ENCODE measurements at places on chromosomes 11 and 22.
A peak's percentile ranks its signal among the peaks of the same experiment; 100 is the strongest.

GRCh38 chr11:86162239-86162638 is 82.3 kb upstream of the EED start:
- no peak for DNase-seq

GRCh38 chr22:36252754-36253522 is at the start of gene APOL1:
TSS of gene APOL1 (plus strand) at chr22:36253133. CDS start at chr22:36254956, 1,823 bp downstream.
- DNase-seq, result no peak

DNA sequence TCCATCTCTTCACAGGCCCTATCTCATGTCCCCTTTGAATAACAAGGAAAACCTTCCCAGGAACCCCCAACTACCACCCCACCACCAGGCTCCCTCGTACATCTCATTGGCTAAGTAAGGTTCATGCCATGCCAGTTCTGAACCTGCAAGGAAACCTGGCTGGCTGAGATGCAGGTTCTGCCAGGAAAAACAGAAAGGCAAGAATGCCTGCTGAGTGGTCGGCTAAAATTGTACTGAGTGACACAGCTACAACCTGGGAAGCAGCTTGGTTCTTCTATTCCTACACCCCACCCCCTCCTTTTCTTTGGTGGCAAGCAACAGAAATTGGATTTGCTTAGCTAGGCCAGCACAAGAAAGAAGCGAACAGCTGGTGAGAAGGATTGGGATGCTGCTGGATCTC is 36.1 kb upstream of the TSPAN18 start:
- DNase-seq, result no peak

GRCh38 chr11:65945941-65946558 is 770 bp downstream of the TSGA10IP start:
- DNase-seq, result no peak

GRCh38 chr22:17890892-17891291 is 116.6 kb upstream of the BID start:
- no peak for DNase-seq

GRCh38 chr11:119446434-119446833 is 23.5 kb upstream of the THY1 start:
- DNase-seq, result no peak

DNA sequence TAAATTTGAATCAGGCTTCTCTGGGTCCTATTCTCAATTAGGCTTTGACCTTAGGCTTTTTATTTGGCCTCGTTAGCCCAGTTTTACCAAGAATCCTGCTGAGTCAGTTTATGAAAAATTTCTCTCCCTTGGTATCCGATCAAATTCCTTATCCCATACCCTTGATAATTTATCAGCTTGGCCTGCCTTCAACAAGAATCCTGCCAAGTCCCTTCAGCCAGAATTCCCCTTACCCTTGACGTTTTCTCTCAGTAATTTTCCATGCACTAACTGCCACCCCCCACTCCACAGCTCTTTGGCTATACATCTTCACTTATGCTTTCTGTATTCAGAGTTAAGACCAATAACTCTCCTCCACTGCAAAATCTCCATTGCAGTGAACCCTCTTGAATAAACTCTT is 811.0 kb upstream of the CCDC90B start:
- no peak for DNase-seq

GRCh38 chr11:86101941-86102407 is 33.1 kb upstream of the PICALM start:
- DNase-seq, result no peak

DNA sequence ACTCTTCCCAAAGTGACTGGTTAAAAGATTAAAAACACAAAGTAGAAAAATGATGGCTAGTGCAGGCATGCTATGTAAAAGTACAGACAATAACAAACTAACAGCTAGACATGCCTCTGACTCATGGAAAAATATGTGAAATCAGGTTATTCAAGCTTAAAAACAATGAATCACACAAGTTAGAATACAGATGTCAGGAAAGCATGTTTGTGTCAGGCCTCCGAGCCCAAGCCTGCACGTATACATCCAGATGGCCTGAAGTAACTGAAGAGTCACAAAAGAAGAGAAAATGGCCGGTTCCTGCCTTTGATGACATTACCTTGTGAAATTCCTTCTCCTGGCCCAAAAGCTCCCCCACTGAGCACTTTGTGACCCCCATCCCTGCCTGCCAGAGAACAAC is 110.1 kb downstream of the NOX4 start:
- peak; percentile 45 for DNase-seq

- DNase-seq, result peak; percentile 54
Observed at GRCh38 chr11:122656631-122657101, 1.1 kb downstream of the UBASH3B start.

GRCh38 chr22:23402275-23403151 is 177.6 kb downstream of the IGLL1 start:
- DNase-seq, result peak; percentile 66

DNA sequence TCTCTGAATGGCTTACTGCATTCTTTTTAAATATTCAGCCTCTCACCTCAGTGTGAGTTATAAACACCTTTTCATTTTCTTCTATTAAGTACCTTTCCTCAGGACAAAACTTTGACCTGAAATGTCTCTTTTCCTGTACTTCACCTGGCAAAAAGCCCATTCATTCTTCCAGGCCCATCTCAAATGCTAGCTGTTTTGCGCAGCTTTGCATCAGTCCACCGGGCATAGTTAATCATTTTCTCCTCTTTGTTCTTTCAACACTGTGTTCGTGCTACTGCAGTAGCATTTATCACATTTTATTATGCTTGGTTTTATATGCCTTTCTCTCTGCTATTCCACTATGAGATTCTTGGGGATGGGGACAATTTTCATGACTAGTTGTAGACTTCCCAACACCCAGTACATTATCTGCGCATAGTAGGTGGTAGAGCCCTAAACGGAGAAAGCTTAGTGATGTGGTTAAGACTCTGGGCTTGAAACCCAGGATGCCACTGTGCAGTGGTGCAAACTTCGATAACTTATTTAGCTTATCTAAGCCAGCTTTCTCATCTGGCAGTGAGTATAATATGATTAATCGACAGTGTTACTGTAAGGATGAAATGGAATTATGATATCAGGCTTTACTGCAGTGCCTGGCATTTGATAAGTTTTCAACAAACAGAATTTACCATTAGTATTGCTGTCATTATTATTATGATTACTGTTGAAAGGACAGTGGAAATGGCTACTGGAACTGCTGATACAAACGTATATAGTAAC is 695.7 kb downstream of the NELL1 start:
- DNase-seq, result no peak

DNA sequence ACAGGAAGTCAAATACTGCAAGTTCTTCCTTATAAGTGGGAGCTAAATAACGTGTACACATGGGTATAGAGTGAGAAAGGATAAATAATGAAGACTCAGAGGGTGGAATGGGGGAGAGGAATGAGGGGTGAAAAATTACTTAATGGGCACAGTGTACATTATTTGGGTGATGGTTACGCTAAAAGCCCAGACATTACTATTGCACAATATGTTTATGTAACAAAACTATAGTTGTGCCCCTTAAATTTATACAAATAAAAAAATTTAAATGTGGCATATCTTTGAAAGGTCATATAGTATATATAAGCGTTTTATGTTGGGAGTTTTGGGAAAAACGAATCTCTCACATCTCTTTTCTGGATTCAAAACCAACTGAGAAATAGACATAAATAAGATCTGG is 96.1 kb downstream of the KIF18A start:
- DNase-seq, result no peak

- DNase-seq, result no peak
Observed at GRCh38 chr11:71070490-71071453, 181.6 kb downstream of the SHANK2 start.

- no peak for DNase-seq
Observed at GRCh38 chr11:97201743-97202612, 812.2 kb downstream of the JRKL start.

DNA sequence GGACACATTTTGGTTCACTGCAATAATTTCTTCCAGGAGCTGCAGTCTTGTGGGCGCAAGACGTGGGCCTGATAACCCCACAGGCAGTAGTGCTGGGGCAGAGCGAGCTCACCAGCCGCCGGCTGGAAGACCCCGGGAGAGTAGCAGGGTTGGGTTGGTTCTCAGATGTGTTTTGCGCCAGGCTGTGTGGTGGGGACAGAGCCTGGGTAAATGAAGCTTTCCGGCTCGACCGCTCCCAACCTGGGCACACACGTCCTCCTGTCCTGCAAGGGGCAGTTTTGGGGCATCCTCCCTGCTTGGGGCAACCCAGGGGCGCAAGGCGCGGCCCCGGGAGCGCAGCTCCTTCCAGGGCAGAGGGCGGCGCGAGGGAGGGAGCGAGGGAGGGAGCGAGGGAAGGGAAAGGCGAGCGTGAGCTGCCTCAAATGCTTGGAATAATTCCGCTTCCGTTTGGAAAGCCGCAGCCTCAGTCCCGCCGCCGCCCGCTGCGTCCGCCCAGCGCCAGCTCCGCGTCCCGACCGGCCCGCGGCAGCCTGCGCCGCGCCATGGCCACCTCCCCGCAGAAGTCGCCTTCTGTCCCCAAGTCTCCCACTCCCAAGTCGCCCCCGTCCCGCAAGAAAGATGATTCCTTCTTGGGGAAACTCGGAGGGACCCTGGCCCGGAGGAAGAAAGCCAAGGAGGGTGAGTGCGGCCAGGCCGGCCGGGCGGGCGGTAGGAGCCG is at the start of gene PARVA:
Gene PARVA (plus strand): TSS at position 466 of the 718 bp plus-strand sequence. CDS start 77 bp downstream, at position 543.
- peak; percentile 66 for DNase-seq

GRCh38 chr11:122097419-122098001 is 18.5 kb downstream of the BLID start:
- DNase-seq, result no peak

DNA sequence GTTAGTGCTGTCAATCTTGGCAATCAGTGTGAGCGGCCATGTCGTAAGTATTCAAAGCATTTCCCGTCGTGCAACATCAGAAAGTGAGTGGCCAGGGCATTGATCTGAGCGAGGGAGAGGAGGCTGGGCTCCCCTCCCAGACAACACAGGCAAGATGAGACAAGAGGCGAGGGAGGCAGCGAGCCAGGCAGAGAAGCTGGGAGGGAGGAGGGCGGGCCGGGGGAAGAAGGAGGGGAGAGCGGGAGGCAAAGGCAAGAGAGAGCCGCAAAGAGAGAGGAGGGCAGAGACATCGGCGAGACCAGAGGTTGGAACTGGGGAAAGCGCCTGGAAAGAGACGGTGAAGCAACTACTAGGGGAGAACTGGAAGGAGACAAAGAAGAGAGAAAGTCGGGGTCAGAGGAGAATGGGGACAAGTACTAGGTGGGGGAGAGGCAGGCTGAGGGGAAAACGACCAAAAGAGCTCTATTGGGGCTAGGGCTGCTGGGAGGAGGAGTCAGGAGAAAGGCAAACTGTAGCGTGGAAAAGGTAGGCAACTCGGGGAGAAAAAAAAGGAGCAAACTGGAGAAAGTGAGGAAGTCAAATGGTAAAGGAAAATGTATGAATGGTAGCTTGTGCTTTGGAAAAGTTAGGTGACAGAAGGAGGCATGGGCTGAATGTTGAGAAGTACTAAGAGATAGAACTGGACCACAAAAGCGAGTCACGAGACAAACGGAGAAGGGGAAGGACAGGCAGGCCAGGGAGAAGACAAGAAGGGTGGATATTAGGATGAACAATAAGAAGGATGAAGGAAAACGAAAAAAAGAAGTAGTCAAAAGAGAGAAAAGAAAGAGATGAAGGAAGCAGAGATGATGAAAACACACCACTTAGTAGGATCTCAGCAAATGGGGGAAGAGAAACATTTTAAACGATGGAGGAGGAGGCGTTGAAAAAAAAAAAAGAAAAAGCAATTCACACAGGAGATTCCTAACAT is 130.5 kb upstream of the C11orf58 start:
- peak; percentile 61 for DNase-seq

- DNase-seq, result no peak
Observed at GRCh38 chr11:116643521-116643920, 129.3 kb downstream of the BUD13 start.

DNA sequence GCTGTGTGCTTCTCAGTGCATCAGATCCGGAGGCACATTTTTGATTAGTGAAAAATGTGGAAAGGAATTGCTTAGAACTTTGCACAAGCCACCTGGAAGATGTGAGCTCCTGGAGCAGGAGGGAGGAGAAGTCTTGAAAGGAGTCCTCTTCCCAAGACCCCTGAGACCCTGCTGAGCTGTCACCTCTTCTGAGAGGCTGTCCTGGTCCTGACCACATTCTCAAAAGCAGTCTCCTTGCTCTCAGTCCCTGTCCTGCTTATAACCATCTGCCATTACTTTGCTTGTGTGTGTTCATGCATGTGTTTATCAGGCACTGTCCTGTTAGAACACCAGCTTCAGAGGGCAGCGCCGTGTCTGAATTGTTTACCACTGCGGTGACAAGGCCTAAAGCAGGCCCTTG is 86.5 kb downstream of the BCR start:
- DNase-seq, result no peak

GRCh38 chr11:133907216-133907615 is 49.6 kb downstream of the IGSF9B start:
- no peak for DNase-seq

- DNase-seq, result no peak
Observed at GRCh38 chr22:36948273-36949225, 35.1 kb downstream of the CSF2RB start.

DNA sequence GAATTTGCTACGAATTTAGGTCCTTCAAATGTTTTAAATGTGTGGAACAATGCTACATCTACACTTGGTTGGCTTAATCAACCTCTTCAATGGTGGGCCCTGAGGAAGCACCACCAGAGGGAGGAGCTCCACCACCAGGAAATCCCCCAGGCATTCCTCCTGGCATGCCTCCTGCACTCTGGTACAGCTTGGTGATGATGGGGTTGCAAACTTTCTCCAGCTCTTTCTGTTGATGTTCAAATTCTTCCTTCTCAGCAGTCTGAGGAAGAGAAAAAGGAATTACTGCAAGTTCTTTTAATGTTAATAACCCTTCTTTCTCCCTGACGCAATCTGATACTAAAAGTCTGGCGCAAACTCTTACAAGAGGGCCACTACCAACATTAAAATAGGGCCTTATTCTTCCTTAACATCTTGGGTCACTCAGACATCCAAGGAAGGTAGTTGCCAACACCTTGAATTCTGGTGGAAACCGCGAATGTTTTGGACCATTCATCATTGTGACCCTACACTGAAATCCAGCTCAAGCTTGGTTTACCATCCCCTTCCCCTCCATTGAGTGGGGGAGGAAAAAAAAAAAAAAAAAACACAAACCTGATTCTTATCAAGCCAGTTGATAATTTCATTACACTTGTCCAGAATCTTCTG is 4.2 kb downstream of the HSPA8 start:
- no peak for DNase-seq

GRCh38 chr11:41306431-41306830 is 153.0 kb downstream of the LRRC4C start:
- no peak for DNase-seq

- no peak for DNase-seq
Observed at GRCh38 chr11:85589373-85589772, 37.8 kb downstream of the DLG2 start.

DNA sequence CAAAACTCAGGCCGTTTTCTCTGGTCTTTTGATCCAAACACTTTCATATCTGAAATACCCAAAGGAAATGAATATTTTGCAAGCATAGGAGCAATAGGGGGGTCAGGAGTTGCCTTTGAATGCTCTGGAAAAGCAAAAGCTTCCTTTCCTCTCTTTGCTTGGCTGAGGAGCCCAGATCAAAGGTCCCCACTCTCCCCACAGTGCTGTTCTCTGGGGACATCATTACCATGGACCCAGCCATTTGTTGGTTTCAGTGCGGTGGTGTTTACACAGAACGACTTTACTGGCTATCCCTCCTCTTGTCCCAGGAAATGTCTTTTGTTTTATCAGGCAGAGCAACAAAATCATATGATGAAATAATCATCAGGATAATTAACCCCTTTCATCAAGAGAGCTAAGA is 1089.1 kb downstream of the TBC1D22A start:
- no peak for DNase-seq

Measured in PC-9 (cell line).